Midbrain (tissue), 1 donor: ENCODE measurements at places on chromosomes 5 and 9.
A peak's percentile ranks its signal among the peaks of the same experiment; 100 is the strongest.

GRCh38 chr9:121266906-121267650, 884 bp upstream of the GSN start:
- peak; percentile 54 for DNase-seq

DNA sequence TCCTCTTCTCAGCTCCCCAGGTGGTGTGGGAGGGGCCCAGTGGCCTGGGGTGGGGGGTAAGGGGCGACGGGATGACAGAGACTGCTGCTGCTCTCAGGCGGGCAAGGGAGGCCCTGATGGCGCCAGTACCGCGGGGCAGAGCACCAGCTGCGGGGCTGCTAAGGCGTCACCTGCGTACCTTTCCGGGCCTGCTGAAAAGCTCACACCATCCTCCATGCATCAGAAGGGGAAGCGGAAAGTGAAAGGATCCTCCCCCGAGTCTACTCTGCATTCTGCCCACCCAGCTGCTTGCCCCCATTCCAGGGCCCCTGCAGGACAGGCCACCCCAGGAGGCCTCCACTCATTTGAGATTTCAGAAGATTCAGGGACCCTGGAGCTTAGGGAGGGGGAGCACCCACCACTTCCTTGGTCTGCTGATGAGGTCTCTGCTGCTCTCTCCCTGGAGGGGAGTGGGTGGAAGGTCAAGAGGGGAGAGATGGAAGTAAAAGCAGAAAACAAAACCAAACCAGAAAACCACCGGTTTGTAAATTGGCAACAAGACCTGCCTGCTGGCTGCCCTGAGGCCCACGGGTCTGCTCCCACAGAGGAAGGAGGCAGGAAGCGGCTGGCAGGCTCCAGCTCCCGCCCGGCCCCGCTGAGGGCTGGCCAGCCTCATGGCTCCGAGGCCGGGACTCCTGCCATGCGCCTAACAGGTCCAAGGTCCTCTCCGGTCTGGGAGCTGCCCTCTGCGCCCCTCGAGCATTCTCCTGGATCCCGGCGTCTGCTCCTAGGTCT, 33.6 kb downstream of the PRRT1B start:
- DNase-seq: peak; percentile 29

GRCh38 chr5:68464424-68464823, 248.9 kb downstream of the PIK3R1 start:
- DNase-seq: no peak

DNA sequence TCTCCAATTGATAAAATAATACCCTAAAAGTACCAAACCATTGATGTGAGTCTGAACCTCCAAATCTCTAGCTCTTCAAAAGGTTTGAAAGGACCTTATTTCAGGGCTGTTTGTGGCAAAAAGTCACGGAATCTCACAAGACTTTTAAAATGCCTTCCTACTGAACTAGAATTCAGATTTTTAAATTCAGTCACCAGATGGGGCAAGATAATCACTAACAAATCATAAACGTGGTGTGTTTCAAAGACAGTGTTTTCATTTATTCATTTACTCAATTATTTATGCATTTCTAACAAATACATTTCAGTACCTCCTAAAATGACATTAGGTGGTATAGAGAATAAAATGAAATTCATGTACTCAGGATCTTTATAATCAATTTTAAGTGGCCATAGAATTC, 68.2 kb upstream of the SMC2 start:
- no peak for DNase-seq

DNA sequence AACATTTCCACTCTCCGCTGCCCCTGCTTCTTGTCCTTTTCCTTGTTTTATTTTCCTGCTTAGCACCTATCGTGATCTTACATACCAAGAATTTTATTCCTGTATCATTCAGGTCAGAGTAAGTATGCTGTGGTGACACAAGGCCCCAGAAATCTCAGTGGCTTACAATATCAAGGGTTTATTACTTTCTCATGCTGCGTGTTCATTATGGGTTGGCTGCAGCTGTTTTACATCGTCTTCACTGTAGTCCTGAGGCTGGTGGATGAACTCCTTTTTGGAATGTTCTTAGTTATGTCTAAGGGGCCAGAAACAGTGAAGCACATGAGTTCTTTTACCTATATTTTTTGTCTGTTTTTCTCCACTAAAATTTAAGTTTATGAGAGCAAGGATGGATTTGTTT, 51.2 kb downstream of the FCHO2 start:
- no peak for DNase-seq

GRCh38 chr5:167261309-167262100, 1029.9 kb upstream of the WWC1 start:
- DNase-seq: no peak

DNA sequence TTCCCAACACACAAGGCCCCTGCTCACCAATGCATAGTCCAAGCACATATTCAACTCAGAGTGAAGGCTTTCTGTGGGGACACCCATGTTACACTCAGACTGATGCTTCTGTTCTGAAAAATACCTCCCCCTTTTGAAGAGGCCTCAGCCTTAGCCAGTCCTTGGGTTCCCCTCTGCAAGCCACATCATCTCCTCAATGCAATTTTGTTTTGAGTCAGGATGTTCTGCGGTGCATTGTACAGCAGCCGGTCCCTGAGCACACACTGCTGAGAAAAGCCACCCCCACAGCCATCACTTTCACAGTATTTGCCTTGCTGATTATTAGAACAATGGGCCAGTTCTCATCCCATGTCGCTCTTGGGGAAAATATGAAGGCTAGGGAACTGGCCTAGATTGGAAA, 241.2 kb downstream of the FAM114A2 start:
- DNase-seq: no peak

GRCh38 chr5:36202521-36202961, 39.2 kb downstream of the NADK2 start:
- DNase-seq: no peak

- DNase-seq: no peak
Observed at GRCh38 chr5:11563822-11564221, 340.4 kb downstream of the CTNND2 start.

GRCh38 chr5:104071887-104072286, 509.3 kb upstream of the NUDT12 start:
- DNase-seq: no peak

DNA sequence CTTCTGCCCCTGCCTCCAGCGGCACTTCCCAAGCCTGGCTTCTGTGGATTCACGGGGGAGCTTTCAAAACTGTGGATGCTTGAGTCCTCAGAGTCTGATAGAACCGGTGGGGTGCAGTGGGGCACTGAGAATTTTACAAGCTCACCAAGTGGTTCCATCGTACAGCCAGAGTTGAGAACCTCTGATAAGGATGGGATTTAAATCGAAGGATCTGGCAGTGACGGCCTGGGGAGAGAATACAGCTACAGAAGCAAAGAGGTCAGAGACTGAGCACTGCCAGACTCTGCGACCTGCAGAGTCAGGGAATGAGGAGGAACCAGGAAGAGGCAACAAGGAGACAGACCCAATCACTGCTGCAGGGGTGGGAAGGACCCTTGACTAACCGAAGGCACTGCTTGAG, 124.6 kb upstream of the BOD1 start:
- DNase-seq: no peak

GRCh38 chr5:89034588-89034987, 151.6 kb upstream of the MEF2C start:
- DNase-seq: no peak

DNA sequence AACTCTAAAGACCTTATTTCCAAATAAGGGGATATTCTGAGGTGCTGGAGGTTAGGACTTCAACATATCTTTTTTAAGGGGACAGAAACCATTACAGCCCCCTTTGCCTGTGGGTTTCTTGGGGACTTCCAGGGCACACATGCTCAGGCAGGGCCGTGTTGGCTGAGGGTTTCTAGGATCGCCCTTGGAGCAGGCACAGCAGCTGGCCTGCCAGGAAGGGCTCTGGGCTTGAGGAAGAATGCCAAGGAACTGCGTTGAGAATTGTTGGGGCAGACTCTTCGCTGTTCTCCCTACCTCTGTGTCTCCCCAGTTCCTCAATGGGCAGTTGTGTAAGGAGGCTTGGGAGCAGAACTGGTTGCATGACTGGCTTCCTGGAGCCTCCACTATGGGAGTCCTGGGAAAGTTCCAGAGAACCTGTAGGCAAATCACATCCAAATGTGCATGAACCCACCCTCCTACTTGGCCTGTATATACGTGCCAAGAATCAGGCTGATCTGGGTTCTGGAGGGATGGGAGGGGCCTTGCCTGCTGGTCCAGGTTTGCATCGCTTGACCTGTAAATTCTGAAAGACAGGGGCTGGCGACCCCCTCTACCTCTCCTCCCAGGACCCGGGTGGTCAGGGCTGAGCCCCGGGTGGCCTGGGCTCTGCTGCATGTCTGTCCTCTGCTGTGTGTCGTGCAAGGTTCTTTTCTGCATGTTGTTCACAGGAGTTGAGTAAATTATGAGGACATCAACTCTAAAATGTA, 65.5 kb downstream of the HSPA4 start:
- peak; percentile 25 for DNase-seq

GRCh38 chr5:143134900-143135299, 268.6 kb downstream of the NR3C1 start:
- DNase-seq: no peak

GRCh38 chr9:78884611-78885150, 587.8 kb downstream of the PSAT1 start:
- DNase-seq: no peak

GRCh38 chr5:141963701-141964100, 5.2 kb upstream of the RNF14 start:
- no peak for DNase-seq

- no peak for DNase-seq
Observed at GRCh38 chr9:105401651-105402050, 46.2 kb upstream of the FSD1L start.

GRCh38 chr5:57721226-57721625, 238.6 kb upstream of the ACTBL2 start:
- DNase-seq: no peak

- DNase-seq: no peak
Observed at GRCh38 chr5:176664886-176665285, 17.6 kb downstream of the TSPAN17 start.

DNA sequence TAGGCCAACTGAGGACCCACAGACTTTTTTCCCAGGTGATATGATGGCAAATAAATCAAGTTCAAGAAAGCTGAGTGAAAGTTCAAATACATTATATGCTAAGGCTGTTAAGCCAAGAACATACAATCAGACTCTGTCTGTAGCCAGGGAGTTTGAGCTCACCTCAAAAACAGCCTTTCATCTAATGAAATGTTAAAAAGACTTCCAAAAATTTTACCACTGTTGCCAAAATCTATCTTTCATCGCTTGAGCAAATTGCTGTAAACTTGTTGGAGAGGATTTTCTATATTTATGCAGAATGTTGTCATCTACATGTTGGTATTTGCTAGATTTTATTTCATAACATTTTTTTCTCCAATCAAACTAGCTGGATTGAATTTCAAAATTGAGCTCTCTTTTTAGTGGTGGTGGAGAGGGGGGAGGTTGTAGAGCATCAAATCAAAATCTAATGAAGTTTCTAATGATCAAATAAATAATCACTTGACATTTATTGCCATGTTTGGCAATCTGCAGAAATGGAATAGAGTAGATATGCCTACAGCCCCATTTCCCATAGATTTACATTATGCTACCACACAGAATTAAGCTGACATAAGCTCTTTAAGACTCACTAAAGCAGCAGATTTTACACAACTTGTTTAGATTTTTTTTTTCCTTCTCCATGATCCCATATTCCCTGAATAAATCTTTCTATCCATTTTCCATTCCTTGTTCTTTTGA, 828.9 kb upstream of the ZNF608 start:
- no peak for DNase-seq

- DNase-seq: no peak
Observed at GRCh38 chr5:56633950-56634349, 181.4 kb upstream of the MAP3K1 start.
